ENCODE measurements at places on chromosomes 5 and 9. TPM values are rescaled to one million over a fixed set of nuclear protein-coding genes. Genes with fewer than 3 reads are reported as not detected.

The C9 gene
- not detected for total RNA-seq

The FAM193B gene
- 76.6 TPM for total RNA-seq

The ZFP37 gene
- 1.7 TPM for total RNA-seq

The HK3 gene
- total RNA-seq: 1.5 TPM

The PCDHGC4 gene
- not detected for total RNA-seq

The LECT2 gene
- total RNA-seq: not detected

The PCDHB16 gene
- total RNA-seq: not detected

The GRIN3A gene
- not detected for total RNA-seq

The BASP1 gene
- total RNA-seq: 0.28 TPM

The PCDHGA8 gene
- not detected for total RNA-seq

The GDF9 gene
- total RNA-seq: 0.29 TPM

The CEP120 gene
- total RNA-seq: 25.6 TPM

The ZFR gene
- total RNA-seq: 83.4 TPM

The SEMA4D gene
- total RNA-seq: 238 TPM

The NIPAL4 gene
- 1.4 TPM for total RNA-seq

The SLC34A1 gene
- not detected for total RNA-seq

The ENTPD8 gene
- not detected for total RNA-seq

The FSD1L gene
- total RNA-seq: 3.8 TPM

The GAPT gene
- 0.26 TPM for total RNA-seq

The TTC23L gene
- total RNA-seq: 0.24 TPM

The MAMDC2 gene
- not detected for total RNA-seq

The SOX30 gene
- 0.09 TPM for total RNA-seq

The STK32A gene
- total RNA-seq: not detected

The C9orf153 gene
- 0.33 TPM for total RNA-seq

The WHRN gene
- total RNA-seq: 8.6 TPM

The CTXN3 gene
- total RNA-seq: not detected

The FAM153A gene
- 5.8 TPM for total RNA-seq

The THBS4 gene
- 0.55 TPM for total RNA-seq

The RASGEF1C gene
- total RNA-seq: not detected

The SETD9 gene
- 13.9 TPM for total RNA-seq

The RPP25L gene
- total RNA-seq: 34.5 TPM

The PKD2L2 gene
- not detected for total RNA-seq

The KLF4 gene
- 0.37 TPM for total RNA-seq

The ACTBL2 gene
- total RNA-seq: not detected

All from CD8-positive, alpha-beta memory T cell (primary cell).